ENCODE measurements at places on chromosomes 12 and 14.
A peak's percentile ranks its signal among the peaks of the same experiment; 100 is the strongest.

DNA sequence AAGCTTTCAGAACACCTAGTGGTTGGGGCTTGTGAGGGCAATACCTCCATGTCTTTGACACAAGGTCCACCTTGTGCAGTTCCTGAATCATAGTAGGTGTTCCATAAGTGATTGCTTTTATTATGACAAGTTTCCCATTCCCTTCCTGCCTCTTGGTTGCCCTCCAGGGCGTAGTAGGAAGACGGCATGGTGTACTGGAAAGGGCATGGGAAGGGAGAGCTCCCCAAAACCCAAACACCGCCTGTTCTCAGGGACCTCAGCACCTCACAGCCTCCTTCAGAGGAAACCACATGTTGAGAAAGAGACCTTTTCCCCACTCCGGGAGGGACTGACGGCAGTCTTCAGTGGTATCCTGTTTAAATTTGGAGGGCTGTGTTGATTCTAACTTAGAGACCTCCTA lies 21.1 kb downstream of the EVL start:
- no peak for DNase-seq

- DNase-seq: no peak
Observed at GRCh38 chr12:14836336-14837210, 6.8 kb downstream of the ART4 start.

DNA sequence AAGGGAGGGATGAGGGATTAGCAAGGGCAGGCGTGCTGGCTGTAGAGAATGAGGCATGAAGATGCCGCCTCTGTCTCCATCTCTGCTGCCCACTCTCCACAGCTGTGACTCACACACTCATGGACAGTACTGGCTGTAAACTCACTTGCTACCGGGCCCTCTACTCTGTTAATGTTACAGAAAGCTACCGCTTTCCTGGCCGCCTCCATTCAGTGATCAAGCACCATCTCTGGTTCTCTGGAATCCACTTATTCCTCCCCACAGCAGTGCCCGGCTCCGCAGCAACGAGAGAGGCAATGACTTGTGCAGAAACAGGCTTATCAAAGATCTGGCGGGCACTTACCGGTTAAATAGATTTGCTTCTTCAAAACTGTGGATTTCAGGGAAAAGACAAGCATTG lies 34.8 kb downstream of the AMN start:
- DNase-seq: no peak

DNA sequence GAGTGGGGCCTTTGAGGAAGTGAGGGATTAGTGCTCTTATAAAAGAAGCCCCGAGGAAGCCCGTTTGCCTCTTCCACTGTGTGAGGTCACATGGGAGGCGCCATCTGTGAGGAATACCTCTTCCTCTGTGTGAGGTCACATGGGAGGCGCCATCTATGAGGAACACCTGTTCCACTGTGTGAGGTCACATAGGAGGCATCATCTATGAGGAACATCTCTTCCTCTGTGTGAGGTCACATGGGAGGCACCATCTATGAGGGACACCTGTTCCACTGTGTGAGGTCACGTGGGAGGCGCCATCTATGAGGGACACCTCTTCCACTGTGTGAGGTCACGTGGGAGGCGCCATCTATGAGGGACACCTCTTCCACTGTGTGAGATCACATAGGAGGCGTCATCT lies 69.7 kb downstream of the SLC24A4 start:
- no peak for DNase-seq

DNA sequence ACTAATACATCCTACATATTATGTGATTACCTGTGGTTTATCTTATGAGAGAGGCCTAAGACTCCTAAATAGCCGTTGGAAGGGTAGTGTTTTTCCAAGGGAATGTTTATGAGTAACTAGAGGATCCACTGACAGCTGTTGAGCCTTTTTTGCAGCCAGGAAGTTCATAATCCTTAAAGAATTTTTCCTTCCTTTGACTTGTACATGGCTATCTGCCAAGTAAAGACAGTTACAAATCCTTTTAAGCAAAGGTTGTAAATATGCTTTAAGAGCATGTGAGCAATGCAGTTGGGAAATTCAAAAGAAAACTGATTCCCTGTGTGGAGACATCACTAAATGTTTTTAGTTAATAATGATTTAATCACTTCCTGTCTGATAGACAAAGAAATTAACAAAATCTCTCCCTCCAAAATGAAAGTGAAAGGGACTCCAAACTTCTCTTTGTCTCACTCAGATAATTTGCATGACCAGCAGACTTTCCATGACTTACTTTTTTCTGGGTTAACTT lies 333.8 kb downstream of the PDZRN4 start:
- no peak for DNase-seq

- DNase-seq: no peak
Observed at GRCh38 chr12:85782711-85783110, 53.5 kb downstream of the RASSF9 start.

- no peak for DNase-seq
Observed at GRCh38 chr14:99747582-99748330, 45.5 kb upstream of the EML1 start.

DNA sequence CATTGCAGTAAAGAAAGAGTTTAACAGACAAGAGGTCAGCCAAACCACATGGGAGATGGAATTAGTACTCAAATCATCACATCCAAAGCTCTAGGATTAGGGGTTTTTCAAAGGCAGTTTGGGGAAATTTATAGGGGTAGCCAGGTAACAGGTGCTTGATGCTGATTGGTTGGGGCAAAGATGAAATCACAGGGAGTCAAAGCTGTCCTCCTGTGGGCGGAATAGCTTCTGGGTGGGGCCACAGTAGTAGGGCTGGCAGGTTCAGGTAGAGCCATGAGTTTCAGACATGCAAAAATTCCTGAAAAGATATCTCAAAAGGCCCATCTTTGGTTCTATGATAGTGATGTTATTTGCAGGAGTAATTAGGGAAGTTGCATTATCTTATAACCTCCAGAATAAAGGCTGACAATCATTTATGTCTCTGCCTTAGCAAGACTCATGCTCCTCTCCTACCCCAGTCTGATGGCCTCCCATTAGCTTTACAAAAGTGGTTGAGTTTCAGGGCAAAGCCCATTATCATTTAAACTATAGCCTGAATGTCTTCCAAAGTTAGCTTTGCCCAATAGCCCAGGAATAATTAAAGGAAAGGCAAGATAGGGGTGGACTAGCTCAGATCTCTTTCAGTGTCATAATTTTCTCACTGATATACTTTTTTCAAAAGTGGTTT lies 42.1 kb upstream of the CNTN1 start:
- DNase-seq: no peak

- no peak for DNase-seq
Observed at GRCh38 chr12:130712346-130713065, 3.6 kb downstream of the RIMBP2 start.

GRCh38 chr12:54749191-54749818 lies 101.1 kb upstream of the DCD start:
- no peak for DNase-seq

DNA sequence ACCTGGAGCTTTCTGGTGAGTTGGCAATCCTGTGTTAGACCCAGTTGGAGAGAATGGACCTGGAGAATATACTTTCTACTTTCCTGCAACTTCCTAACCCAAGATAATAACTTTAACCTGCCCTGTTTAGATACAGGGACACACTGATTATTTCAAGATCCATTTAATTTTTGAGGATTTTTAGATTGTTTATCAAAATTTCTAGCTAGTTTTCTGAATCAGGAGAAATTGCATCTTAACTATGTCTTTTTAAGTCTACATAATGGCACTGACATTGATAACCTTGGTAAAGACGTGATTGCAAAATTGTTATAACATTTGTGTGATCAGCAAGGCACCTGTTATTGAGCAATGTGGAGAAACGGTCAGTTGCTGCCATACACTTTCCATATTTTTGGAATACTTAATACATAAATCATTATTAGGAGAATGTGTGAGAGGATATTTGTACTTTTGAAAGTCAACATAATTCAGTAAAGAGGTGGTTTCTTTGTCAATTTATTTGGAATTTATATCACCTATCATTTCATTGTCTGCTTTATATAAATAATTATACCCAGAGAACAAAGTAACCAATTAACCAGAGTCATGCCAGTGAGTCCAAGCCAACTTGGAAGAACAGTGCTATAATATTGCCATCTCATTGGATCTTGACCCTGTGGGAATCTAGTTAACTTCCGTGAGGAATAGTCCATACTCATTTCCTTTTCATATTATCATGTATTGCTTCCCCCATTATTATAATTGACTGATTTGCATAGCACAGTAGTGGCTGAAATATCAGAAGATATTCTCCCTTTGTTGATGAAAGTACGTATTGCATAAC lies 28.4 kb downstream of the NFYB start:
- no peak for DNase-seq

GRCh38 chr14:106107703-106108102 lies 581.3 kb downstream of the TMEM121 start:
- no peak for DNase-seq

DNA sequence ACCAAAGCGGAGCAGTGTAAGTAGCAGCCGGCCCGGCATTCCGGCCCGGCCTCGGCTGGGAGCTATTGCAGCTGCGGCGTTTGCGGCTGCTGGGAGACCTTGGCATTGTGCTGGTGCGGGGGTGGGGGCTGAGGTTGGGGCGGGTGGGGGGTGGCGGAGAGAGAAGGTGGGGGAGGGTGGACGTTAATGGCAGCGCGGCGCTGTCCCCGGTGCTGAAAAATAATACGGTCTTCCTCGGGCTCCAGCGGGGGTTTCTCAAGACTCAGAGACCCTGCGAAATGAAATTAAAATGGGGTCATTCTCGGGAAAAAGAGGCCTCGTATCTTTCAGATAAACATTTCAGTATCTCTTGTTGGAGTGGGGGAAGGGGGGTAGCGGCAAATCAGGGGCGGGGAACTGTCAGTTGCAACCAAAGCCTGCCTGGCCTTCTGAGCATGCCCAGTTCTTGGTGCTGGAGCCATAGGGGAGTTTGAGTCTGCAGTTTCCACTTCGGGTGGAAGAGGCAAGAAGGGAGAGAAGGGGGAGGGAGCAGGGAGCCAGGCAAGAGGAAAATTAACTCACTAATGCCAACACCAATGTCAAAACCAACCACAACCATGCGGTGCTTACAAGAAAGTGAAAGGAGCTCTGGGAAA lies 414 bp downstream of the UNC79 start:
- no peak for DNase-seq

DNA sequence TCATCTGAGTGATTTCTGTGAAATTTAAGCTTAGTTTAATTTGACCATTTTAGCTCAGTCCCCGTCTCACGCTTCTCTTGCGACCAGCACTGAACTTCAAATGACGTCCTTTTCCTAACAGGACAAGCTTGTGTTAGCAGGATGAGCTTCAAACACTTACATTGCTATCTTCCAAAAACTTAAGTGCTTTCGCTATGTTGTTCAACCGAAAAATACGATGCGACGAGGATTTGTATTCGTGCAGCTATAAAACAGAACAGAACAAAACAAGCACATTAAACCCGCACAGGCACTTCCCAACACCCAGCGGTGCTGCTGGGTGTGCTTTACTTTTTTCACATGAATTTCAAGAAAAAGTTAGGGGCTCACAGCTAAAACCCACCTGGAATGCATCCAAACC lies 64.2 kb upstream of the DICER1 start:
- DNase-seq: no peak

- peak; percentile 58 for DNase-seq
Observed at GRCh38 chr12:53200458-53201176, 6.4 kb downstream of the ITGB7 start.

- no peak for DNase-seq
Observed at GRCh38 chr12:70221626-70222025, 21.6 kb upstream of the CNOT2 start.

DNA sequence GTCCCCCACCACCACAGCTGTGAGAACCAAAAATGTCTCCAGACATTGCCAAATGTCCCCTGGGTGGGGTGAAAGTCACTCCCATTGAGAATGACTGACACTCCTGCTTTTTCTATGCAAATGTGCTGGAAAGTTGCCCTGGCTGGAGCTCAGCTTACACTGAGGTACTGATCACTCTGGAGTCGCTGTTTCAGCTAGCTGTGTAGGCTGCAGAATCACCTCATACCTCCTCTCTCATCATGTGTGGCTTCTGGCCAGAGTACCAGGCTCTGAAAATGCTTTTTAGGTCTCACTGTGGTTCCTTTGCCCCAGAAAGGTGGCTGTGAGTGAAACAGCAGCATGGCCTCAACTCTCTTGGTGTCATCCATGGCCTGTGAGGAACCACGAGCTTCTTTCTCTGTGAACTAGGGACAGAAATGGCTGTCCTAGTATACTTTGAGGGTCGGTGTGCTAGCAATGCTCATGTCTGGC lies 414.4 kb downstream of the DPF3 start:
- no peak for DNase-seq

- no peak for DNase-seq
Observed at GRCh38 chr14:79856381-79856780, 354.9 kb downstream of the DIO2 start.

- no peak for DNase-seq
Observed at GRCh38 chr12:110684312-110684836, 4.5 kb downstream of the HVCN1 start.

DNA sequence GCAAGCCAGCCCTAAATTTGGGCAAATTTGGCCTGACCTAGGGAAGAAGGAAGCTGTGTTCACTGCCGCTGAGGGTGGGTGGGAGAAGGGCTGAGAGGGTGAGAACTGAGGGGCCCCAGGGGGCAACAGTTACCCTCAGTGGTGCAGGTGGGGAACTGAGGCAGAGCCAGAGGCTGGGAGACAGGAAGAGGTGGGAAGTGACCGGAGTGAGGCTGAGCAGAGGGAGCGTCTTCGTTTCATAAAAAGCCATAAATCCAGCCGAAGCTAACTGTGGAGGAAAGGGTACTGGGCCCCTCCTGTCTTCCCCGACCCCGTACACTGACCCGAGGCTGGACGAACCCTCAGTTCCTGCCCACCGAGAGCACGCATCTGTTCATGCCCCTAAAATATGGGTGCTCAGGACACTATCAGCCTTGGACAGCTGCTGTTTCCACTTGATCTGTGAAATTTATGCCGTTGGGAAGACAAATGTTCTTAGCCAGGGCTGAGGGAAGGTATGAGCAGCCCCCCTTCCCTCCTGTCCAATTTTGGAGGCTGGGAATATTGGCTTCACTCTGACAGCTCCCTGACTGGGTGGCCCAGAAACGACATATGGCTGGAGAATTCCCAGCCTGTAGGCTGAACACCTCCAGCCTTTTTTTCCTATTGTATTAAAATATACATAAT lies 116.5 kb downstream of the KIF26A start:
- DNase-seq: no peak

DNA sequence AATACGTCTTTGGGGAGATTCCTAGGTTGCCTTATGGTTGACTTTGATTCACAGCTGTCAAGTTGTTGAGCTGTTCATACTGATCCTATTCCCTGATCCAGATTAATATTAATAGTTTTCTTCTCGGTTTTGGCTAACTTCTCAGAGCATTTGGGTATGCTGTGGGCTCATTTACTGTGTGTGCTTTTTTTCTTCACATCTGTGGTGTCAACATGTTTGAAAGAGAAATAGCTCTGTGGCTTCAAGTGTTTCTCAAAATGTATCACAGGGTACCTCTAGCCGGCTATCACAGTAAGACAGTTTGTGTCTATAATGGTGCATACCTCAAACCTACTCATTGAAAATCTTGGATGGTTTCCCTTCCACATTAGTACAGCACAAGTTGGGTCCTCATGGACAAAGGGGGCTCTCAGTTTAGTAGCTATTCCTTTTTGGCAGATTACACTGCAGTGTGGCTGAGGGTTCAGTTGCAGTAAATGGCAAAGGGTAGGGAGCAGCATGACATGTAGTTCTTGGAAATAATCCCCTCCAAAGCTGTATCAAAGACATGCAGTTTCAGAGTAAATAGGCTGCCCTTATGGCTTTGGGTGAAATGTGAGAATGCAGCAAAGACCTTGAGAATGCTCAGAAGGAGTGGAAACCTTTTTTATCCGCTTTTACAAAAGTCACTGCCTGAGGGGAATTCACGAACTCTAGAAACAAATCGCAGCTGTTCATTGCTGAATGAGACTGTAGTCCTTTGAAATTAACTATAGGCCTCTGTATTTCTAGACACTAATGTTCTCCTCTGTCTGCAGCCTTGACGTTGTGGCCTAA lies 102.4 kb upstream of the ATF1 start:
- DNase-seq: no peak

Data from activated naive CD4-positive, alpha-beta T cell treated with Interleukin-2 at 50 U/mL for 16 hours (primary cell).